Stimulated activated CD8-positive, alpha-beta memory T cell treated with anti-CD3 and anti-CD28 coated beads, Interleukin-2, amount 100 ng/mL, for 1 hour (primary cell): ENCODE measurements at places on chromosomes 12 and 14.

GRCh38 chr12:68899251-68899771 lies 33.7 kb downstream of the CPM start:
- DNase-seq = no peak

- DNase-seq = no peak
These were observed 25.5 kb upstream of the KIF26A start for GRCh38 chr14:104112609-104113571.

DNA sequence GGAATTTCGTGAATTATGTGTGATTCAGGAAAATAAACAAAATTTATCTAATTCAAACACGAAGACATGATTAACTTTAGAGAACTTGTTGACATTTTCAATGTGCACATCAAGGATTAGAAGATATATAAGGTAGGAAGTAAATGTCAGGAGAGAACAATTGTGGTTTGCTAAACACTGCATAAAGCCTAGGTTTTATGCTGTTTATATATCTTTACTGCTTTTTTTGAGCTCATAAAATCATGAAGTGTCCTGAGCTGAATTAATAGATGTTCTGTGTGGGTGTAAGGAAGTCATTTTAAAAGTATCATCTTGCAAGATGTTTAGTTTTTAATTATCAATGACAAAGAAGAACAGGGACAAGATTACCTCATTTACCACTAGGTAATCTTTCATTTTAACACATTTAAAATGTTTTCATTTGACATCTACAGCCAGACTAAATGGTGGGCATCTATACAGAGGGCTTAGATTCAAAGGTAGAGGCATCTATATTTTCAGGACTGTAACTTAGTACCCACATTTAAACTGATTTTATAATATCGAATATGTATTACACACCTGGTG lies 382.8 kb downstream of the ADAMTS20 start:
- DNase-seq = no peak

DNA sequence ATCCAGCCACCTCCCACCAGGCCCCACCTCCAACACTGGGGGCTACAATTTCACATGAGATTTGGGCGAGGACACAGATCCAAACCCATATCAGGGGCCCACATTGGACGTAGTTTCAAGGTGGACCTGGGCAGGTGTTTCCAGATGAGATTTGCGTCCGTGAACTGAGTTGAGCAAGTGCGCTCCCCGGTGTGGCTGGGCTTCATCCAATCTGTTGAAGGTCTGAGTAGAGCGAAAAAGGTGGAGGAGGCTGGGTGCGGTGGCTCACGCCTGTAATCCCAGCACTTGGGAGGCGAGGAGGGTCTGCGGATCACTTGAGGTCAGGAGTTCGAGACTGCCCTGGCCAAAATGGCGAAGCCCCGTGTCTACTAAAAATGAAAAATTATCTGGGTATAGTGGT lies 4.9 kb upstream of the GLT1D1 start:
- no peak for DNase-seq

DNA sequence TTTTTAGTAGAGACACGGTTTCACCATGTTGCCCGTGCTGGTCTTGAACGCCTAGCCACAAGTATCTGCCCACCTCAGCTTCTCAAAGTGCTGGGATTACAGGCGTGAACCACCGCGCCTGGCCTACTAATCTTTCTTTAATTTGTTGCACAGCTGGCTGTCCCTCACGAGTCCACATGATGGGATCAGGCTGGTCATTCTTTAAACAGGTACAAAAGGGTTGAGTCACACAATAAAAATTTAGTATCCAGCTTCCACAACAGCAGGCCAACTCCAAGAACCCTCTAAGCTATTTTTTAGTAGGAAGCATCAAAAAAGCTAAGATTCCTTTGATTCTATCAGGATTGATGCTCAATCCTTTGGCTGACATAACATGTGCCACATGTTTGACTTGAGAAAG lies 17.8 kb downstream of the SINHCAF start:
- DNase-seq = no peak

- DNase-seq = no peak
These were observed 3.1 kb upstream of the BCDIN3D start for GRCh38 chr12:49846032-49846431.

DNA sequence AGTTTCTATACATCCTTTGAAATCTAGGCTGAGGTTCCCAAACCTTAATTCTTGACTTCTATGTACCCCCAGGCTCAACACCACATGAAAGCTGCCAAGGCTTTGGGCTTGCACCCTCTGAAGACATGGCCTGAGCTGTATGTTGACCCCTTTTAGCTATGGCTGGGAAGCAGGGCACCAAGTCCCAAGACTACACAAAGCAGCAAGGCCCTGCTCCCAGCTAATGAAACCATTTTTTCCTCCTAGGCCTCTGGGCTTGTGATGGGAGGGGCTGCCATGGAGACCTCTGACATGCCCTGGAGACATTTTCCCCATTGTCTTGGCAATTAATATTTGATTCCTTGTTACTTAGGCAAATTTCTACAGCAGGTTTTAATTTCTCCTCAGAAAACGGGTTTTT lies 207.0 kb downstream of the ADAMTS20 start:
- no peak for DNase-seq

- DNase-seq = no peak
These were observed 93.8 kb downstream of the RFLNA start for GRCh38 chr12:124388679-124389137.

DNA sequence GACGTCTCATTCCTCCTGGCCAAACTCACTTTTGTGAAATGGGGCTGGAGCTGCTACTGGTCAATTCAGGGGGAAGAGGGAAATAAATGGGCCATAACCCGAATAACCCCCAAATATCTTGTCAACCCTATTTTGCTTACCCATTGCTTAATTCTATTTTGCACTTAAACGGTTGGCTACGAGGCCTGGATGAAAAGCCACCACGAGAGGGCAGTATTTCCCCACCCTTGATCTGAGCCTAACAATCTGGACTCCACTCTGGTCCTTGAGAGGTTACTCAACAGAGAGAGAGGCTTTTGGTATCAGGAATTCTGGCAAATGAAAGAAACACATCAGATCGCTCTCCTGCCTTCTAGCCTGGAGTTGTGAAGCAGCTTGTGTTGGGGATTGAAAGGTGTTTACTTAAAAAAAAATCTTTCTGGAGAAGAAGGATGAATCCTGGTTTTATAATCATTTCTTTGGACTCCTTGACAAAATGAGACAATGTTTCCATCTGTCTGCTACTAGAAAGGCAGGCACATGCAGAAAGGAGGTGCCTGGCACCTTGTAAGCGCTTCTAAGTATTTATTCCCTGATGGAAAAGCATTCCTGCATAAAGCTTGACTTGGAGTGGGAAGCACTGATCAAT lies 22.4 kb upstream of the FBXO21 start:
- peak; percentile 35 for DNase-seq

DNA sequence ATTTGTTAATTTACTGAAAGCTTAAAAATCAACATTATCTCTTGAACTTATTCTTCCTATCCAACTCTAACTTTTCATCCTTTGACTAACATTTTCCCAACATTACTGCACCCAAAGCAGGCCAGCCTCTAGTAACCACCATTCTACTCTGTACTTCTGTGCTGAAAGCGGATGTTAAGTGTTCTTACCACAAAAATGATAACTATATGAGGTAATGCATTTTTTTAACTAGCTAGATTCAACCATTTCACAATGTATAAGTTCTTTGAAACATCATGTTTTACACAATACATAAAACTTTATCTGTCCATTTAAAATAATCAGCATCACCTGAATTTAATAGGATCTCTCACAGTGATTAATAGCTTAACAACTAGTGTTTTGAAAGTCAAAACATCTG lies 468.5 kb upstream of the MGAT4C start:
- DNase-seq = no peak

- DNase-seq = no peak
These were observed 19.4 kb downstream of the GRIN2B start for GRCh38 chr12:13961971-13962370.

DNA sequence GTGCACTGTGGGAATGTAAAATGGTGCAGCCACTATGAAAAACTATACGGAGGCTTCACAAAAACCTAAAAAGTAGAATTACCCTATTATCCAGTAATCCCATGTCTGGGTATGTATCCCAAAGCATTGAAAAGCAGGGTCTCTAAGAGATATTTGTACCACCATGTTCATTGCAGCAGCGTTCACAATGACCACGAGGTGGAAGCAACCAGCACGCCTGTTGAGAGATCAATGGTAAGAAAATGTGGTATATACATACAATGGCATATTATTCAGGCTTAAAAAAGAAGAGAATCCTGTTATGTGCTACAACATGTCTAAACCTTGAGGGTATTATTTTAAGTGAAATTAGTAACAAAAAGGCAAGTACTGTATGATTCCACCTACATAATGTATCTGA lies 910 bp upstream of the NOPCHAP1 start:
- no peak for DNase-seq

- no peak for DNase-seq
These were observed 19.9 kb downstream of the POU6F1 start for GRCh38 chr12:51197736-51198567.

GRCh38 chr12:107492393-107493134 lies 193.0 kb upstream of the PWP1 start:
- DNase-seq = no peak
